Activated T-cell treated with anti-CD3 and anti-CD28 coated beads, Interleukin-2, amount 50 U/mL, for 1 hour (primary cell): ENCODE measurements at places on chromosomes 2 and 18.

DNA sequence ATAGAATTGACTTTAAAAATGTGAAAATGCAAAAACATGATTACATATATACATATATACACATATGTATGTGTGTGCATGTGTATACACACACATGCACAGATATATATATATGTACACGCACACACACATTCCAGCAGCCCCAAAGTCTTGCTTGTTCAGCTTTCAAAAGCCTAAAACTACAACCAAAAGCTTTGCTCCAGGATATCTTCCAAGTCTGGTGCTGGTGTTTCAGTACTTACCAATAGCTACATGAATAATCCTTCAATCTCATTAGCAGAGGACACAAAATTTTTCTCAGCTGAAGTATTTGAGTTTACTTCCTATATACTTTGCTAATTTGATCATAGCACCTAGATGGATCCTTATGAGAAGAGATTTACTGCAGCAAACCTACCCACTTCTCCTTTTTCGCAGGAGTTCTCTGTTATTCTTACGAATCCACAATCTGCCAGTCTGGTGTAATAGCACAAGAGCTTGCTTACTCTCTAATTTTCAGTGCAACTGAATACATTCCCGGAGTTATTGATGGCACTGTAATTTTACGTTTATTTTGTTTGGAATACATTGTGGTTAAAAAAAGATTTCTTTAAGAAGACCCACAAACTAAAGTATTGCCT, 553.3 kb downstream of the ARHGAP15 start:
- no peak for DNase-seq

DNA sequence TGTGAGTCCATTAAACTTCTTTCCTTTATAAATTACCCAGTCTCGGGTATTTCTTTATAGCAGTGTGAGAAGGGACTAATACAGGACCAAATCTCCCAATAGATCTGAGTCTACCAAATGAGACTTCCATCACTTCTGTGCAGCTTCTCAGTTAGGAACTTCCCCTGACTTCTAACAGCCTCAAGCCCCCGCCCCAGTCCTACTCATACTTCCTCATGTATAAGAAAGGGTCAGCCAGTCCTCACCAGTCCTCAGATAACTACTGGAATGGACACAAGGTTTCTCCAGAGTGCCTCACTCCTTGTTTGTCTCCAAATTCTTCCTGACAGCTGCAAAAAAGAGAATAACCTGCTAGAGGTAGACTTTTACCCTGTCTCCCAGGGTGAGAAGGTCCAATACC, 19.5 kb downstream of the TTC32 start:
- no peak for DNase-seq

GRCh38 chr2:86825036-86825692, 34.5 kb upstream of the CD8A start:
- no peak for DNase-seq

DNA sequence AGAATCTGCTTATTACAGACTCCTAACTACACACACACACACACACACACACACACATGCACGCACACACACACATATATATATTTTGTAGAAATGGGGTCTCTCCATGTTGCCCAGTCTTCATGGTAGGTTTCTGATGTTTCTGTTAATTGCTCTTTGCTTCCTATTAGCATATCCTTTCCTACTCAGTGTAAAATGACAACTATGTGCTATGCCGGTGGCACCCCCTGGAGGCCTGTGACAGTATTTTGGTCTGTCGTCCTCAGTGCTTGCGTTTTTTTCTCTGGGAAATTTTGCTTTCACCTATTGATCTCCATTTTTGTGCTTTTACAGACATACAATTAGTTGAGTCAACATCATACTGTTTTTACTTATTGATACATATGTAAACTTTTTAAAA, 322.1 kb downstream of the LRRTM1 start:
- no peak for DNase-seq

DNA sequence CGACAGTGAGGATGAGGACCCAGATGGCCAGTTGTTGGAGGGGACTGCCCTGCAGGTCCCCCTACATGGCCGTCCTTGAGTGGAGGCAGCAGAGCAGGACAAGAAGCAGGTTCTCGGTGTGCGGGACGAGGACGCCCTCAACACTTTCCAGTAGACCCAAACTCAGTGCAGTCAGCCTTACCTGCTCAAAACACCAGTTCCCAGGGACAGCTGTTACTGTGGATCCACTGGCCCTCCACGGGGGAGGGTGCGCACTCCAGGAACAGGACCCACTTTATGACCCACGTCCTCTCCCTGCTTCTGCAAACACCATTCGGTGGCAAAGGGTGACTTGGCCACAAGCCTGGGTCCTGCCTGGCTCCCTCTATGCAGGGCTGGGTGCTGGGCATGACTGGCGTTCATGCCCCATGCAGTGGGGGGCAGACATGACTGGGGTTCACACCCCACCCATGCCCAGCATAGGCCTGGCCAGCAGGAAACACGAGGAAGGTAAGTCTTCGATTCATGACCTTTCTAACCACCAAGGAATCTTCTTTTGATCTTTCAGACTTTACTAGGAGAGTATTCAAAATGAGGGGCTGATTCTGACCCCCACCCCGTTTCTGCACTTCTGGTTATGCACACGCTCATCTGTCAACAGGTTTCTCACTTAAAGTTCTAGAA, 233.7 kb downstream of the HDAC4 start:
- DNase-seq = peak; percentile 13

- no peak for DNase-seq
These were observed 177.1 kb downstream of the EIPR1 start for GRCh38 chr2:3200420-3200939.

DNA sequence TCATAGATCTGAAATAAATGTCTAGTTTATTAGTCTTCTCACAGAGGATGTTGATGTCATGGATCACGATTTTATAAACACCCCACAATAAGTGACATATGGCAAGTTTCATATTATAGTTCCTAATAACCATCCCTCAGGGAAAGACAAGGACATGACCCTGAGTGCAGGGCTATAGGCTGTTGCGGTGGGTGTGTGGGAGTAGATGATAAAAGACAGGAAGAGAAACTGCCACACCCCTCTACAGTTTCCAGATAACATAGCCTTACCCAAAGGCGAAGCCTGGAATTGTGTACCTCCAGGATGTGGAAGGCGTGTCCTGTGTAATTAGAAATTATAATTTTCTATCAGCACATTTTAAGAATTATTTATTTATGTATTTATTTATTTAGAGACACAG, 2.4 kb upstream of the NEDD4L start:
- DNase-seq = no peak

DNA sequence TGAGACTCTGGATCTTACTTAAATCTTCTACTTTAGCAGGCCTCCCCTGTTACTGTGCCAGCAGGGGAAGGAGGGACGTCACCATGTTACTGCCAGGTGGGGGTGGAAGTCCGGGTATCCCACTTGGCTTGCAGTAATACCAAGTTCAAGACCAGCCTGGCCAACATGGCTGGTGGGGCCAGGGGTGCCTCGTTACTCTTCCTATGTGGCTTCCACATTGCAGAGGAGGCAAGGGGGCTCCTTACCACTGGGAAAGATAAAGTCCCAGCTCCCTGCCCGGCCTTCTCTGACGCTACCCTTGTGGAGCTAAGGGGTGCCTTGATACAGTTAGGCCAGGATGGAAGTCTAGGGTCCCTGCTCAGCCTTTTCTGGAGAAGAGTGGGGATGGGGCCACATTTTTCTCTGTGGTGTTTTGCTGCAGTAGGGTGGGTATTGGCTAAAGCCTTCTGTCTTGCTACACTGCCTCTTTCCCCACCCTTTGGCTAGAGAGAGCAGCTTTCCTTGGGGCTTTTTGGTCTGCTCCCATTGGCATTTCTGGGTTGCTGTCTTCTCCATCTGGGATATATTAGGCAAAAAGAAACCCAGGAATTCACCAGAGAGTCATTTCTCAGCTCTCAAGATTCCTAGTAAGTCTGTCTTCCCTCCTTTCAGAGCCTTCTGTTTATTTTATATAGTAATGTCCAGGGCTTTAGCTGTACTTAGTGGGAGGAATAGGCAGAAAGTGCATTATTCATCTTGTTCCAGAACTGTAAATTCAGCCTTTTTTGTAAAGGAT, 21.9 kb downstream of the ELMOD3 start:
- DNase-seq = no peak

DNA sequence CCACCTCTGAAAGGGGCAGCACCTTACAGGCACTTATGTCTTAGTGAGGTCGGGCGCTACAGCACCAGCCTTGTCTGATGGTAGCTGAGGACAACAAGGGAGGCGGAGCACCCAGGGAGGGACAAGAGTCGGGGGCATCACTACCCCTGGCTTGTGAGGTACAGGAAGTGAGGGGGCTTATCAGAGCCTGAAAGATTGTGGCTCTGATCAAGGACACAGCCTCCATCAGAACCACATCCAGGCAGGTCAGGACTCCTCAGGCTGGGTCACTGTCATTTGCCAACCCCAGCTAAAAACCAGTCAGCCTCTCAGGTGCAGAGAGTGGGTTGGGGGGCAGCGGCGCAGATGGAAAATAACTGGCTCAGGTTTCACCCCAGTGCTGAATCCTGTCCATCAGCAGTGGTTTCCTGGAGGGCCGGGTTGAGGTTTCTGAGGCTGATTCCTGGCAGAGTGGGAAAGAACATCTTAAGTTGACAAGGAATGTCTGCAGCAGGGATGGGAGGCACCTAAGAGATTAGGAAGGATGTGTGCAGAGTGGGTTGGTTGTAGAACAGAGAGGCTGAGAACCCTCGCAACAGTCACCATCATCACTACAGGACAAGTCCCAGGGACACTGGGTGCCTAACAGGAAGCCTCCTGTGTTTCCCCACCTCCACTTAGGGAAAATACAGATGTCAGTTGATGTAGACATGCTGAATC, 45.3 kb downstream of the FBLN7 start:
- DNase-seq = peak; percentile 40

DNA sequence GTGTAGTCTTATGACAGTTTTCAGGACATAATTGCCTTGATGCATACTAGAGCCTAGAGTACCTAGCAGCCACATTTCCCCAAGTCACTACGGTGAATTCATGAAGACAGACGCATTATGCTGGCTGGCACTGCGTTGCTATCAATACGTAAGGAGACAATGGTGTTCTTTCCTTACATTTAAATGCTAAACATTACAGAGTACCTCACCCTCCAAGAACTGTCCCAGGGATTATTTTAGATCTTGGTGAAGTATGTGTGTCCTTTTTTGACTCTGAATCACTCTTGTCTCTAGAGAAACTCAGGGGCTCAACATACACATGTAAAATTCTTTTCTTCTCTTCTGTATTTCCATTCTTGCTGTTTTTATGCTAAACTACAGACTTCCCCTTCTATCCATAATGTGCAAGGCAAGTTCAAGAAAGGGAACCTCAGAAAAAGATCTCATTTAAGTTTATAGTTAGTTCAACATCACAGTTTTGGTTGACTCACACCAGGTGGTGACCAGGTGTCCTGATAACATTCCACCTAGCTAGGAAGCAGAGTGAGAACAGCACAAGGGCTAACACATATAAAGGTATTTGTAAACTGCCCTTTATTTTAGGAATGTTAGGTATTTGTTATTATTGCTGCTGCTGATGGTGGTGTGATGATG, 212.4 kb upstream of the HNRNPA3 start:
- no peak for DNase-seq

- no peak for DNase-seq
These were observed 32.8 kb upstream of the PEX13 start for GRCh38 chr2:60984720-60985119.

- no peak for DNase-seq
These were observed 119.8 kb downstream of the EIPR1 start for GRCh38 chr2:3257826-3258225.

DNA sequence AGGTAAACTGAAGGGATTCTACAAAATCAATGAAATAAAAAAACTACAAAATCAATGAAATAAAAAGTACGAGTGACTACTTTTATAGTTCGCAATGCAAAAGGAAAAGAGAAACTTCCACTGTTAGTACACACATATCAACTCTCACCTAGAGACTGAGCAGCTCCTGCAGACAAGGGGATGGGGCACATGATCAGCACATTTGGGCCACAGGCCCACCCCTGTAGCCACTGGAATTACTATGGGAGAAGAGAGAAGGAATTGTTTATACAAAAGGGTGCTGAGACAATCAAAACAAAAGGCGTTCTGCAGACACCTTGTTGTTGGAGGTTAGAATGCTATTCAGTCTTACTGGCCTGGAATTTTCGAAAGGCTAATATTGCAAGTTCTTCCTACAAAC, 34.7 kb upstream of the CD226 start:
- DNase-seq = no peak

DNA sequence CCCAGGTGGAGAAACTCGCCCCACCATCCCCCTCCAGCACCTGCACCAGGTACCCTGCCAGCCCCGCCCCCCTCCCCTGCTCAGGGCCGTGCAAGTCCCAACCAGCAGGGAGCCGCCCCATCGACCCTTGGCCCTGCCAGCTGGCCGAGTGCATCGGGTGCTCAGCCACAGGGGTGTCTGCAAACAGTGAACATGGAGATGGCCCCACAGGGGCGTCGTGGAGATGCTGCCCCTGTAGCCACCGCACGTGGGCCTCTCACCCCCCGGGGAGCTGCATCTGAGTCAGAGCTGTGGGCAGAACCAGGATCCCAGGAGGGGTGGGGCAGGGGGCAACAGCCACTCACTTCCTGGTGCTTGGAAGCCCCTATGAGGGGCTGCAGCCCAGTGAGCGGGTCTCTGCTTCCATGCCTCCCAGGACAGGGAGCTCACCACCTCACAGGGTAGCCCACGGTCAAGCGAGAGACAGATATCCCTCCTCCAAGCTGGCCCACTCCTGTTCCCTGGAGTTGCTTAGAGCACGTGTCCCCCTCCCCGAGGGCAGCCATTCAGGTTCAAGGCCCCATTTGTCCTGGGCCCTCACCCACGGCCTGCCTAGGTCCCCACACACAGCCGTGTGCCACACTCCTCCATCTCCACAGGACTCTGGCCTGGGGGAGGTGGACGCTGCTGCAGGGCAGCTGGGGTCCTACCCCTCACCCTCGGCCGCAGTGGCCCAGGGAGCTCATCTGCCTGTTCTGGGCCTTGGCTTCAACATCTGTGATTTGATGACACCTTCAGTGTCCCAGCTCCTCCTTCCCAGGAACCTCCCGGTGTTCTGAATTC, 1.1 kb upstream of the MAB21L4 start:
- no peak for DNase-seq

DNA sequence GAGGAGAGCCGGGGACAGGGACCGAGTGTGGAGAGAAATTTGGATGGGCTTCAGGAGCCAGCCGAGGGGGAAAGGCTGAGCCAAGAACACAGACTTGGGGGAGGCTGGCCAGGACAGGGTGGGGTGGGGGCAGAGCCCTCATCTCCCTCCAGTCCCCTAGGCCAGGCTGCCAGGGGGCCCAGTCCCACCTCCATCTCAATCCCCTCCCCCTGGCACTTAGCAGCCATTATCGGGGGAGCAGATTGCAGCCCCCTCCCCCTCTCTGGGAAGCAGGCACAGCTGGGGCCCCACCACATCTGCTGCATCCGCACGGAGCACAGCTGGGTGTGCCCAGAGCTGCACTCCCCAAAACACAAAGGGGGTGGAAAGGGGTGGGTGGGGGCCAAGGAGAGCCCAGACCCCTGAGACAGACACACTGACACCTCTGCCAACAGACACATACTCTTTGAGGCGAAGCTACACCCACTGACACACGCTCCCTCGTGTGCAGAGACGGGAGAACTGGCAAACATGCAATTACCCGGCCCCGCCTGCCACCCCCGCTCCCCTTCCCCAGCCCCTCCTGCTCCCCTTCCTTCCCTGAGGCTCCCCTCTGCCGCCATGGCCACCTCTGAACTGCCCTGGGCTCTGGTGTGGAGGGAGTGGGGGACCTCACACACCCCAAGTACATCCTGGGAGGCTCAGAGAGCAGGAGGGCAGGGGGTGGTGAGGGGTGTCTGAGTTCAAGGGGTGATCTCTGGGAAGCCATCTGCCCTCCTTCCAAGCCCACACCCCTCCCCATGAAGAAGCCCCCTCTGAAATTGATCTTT, 5.1 kb upstream of the ASIC4 start:
- DNase-seq = no peak

- DNase-seq = no peak
These were observed 52.9 kb downstream of the PXDN start for GRCh38 chr2:1691366-1691765.
